ENCODE measurements at places on chromosomes 11 and 22.
A peak's percentile ranks its signal among the peaks of the same experiment; 100 is the strongest.

- ATAC-seq = no peak
Measured at GRCh38 chr11:78372114-78372768, 45.4 kb downstream of the GAB2 start.

DNA sequence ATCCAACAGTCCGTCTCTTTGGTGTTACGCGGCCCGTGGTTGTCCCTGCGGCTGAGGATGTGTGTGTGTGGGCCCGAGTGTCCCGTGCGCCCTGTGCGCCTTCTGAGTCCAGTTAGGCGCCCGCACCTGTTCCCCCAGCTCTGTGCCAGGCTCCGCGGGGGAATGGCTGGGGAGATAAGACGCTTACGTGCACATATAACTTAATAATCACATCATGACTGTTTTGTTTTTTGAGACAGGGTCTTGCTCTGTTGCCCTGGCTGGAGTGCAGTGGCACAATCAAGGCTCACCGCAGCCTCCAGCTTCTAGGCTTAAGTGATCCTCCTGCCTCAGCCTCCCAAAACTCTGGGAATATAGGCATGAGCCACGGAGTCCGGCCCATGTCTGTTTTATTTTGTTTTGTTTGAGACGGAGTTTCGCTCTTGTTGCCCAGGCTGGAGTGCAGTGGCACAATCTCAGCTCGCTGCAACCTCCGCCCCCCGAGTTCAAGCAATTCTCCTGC lies 817 bp downstream of the ARL2 start:
- ATAC-seq = no peak

DNA sequence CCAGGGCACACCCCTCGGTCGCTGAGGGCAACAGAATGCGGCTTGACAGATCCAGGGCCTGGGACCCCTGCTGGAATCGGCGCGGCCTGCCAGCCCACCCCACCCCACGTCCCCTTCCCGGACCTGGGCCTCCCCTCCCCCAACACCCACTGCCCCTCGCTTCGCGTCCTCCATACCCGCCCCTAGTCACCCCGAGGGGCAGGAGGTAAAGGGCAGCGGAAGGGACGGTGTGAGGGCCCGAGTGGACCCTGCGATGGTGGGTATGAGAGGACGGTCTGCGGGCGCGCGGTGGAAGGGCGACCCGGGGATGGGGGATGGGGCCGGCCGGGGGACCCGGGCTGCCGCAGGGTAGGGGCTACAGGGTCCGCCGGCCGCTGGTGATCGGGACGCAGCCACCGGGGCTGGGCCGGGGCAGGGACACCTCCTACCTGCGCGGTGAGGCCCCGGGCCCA lies 311 bp downstream of the APBB1 start:
- ATAC-seq = peak; percentile 44

GRCh38 chr11:22508665-22509064 lies 117.0 kb downstream of the FANCF start:
- peak; percentile 66 for ATAC-seq

GRCh38 chr11:63853476-63853875 lies 14.6 kb downstream of the MARK2 start:
- ATAC-seq = no peak

DNA sequence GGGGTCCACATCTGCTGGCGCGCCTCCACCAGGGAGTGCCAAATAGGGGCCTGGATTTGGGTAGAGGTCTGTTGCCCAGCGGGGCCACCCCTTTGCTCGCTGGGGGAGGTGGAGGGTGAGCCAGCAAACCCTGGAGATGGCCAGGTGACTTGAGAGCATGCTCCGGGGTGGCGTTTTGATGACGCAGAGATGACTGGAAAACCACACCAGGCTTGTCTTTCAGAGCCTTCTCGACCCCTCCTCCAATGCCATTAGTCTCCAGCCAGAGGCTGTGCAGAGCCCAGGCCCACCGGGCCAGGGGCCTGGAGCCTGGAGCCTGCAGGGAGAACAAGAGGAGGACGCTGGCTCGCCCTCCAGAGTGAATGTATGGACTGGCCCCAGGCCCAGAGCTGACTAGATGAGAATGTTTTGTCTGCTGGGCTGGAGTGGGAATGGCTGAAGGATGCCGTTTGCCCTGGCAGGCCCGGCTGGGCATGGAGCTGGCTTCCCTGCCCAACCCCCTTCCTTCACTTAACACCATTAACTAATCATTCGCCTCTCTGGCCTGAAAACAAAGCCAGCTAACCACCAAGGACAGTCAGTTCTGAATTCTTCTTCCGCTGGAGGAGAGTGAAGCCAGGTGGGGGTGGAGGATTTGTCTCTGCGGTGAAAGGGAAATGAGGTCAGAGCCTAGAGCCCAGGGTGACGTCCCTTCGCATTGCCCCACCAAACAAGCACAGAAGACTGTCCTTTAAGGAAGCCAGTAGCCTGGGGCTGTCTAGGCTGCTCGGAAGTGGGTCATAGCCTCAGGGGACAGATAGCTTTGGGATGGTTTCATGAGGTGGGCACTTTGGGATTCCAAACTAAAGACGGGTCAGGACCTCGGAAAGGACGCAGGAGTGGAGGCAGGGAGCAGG lies 1.6 kb upstream of the MCAM start:
- ATAC-seq = no peak

Measured in motor neuron (in vitro differentiated cells).